ENCODE measurements at places on chromosomes 6 and 20.

GRCh38 chr6:100116411-100117194, 122.6 kb upstream of the MCHR2 start:
- peak; percentile 60 for DNase-seq

DNA sequence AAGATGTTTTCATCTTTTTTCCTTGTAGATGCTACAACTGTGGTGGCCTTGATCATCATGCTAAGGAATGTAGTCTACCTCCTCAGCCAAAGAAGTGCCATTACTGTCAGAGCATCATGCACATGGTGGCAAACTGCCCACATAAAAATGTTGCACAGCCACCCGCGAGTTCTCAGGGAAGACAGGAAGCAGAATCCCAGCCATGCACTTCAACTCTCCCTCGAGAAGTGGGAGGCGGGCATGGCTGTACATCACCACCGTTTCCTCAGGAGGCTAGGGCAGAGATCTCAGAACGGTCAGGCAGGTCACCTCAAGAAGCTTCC, 101.5 kb downstream of the POPDC3 start:
- no peak for DNase-seq

- DNase-seq = no peak
Measured at GRCh38 chr6:162708971-162709370, 18.6 kb downstream of the PRKN start.

GRCh38 chr20:35301426-35301825, 9.2 kb upstream of the FAM83C start:
- no peak for DNase-seq

DNA sequence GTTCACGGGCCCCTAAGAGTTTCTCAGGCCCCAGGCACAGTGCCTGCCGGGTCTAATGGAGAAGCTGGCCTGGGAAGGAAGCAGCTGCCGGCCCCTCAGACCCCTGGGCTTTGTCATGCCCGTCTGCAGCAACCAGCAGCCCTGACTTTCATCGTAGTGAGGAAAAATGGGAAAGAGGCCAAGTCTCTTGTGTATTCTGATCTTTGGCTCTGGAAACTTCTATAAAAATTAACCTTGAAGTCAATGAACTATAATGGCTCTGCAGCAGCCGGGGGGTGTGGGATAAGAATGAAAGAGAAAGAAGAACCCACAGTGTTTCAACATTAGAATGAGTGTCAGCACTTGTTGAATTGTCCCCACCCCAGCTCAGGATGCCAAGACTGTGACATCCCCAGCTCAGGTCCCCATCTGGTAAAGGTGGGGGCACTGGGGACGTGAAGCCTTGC, 12.9 kb downstream of the TGM2 start:
- no peak for DNase-seq

GRCh38 chr20:62413896-62414481, 6.9 kb upstream of the CABLES2 start:
- DNase-seq = peak; percentile 62

GRCh38 chr6:49856282-49856681, 10.1 kb downstream of the CRISP1 start:
- DNase-seq = peak; percentile 52

DNA sequence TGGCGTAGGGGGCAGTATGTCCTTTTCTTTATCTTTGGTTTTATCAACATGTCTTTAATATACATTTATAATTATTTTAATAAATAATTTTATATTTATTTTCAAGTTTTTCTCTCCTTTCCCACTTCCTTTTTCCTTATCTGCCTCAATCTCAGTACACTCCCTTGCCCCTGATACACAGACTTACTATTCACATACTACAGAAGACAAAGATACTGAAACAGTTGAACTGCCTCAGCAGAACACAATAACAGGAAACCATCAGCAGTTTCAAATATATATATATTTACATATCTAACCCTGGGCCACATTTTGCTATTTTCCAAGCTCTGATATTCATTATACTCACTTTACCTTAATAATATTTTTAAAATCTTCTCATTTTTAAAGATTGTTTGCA, 19.8 kb downstream of the IBTK start:
- DNase-seq = no peak

DNA sequence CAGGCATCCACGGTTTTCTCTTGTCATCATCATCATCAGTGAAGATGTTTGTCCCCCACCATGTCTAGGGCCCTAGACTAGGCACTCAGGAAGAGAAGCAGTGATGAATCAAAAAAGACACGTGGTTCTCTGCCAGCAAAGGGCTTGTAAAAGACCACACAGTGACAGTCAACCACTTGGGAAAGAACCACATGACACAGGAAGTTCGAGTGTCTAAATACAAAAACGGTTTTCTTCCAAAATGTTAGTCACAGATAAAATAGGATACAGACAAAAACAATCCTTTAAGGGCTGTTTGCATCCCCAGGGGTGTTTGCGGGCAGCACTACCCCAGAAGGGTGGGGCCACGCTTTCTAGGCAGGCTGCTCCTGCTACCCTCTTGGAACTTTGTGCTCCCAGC, 356.8 kb upstream of the AGPAT4 start:
- no peak for DNase-seq

DNA sequence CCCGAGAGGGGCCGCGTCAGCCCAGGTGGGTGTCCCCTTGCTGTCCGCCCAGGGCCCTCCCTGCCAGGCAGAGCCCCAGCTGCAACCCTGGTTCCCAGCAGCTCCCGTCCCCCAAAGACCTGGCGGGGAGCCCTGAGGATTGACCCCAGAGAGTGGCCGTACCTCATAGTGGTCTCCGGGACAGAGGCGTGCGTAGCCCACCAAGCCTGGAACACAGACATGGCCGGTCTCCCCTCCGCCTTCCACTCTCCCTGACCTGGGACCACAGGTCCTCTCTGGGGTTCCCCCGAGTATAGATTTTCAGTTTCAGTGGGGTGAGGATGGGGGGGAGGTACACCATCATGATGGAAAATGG, 82.6 kb downstream of the RIPOR3 start:
- no peak for DNase-seq

- DNase-seq = no peak
Measured at GRCh38 chr6:54519161-54519560, 210.9 kb downstream of the TINAG start.

GRCh38 chr6:109296452-109296851, 85.8 kb downstream of the CD164 start:
- DNase-seq = no peak

DNA sequence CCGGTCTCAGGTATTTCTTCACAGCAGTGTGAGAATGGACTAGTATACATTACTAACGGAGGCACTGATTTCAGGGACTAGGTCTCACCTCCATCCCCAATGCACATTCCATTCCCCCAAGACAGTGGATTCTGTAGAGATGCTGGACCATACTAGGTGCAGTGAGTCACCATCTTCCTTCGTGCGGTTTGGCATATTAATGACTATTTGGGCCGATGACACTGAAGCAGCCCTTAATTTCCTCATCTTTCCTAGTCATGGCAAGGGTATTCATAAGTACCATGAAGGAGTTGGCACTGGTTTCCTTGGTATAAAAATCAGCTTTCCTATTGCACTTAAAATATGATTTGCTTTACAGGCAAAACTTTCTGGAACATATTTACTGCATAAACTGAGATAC, 121.4 kb upstream of the TRAF3IP2 start:
- DNase-seq = no peak

DNA sequence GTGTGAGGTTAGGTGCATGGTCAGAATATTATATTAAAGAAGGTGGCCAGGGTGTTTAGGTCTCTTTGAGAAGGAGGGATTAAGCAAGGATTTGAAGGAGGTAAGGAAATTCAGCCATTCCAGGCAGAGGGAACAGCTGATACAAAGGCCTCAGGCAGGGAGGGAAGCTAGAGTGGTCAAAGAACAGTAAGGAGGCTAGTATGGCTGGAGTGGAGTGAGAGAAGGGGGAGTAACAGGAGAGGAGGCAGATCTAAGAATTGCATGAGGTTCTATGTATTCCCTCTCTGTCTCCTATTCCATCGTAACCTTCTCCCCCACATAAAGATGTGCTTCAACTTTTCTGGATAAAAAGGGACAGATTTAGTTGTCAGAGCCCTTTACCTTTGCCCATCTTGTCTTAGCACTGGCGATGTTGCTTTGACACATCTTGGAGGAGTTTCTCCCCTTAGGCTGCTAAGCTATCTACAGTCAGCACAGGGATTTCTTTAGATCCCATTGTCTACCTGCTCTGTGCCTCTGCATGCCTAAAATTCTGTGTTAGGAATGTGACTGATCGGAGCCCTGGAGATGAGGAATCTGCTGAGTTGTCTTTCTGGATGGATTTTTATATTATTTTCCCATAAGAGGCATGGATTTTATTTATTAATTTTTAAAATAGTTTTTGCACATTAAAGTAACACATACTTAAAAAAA, 59.9 kb downstream of the KLHL31 start:
- DNase-seq = no peak

DNA sequence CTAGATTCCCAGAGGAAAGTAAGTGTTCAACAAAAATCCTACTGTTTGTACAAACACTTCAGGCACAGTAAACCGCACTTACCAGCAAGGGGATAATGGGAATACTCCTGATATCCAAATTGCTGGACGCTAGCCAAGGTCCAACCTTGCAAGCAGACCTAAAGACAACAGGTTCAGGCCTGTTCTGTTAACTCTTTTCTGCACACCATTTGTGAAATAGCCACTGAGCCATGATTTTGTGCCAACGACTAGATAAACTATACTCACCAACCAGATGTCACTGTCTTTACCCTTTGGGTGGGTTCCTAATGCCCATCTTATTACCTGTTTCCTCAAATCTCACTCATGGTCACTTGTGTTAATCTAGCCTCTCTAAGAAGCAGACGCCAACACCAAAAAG, 43.5 kb downstream of the GOPC start:
- no peak for DNase-seq

All from D341Med (cell line).